ENCODE measurements at places on chromosomes 1 and 21.

DNA sequence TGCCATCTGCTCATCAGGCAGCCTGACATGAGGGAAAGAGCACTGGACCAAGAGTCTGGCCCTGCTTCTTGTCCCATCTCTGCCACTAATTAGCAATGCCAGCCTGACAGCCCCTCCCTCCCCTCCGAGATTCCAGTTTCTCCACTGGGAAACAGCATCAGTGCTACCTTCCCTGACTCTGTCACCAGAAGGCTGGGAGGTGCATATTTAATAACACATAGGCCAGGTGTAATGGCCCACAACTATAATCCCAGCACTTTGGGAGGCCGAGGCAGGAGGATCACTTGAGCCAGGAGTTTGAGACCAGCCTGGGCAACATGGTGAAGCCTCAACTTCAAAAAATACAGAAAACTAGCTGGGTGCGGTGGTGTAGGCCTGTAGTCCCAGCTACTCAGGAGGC lies 41.2 kb upstream of the ZBTB40 start:
- no peak for DNase-seq

GRCh38 chr1:151868486-151868885 lies 15.0 kb upstream of the THEM5 start:
- no peak for DNase-seq

DNA sequence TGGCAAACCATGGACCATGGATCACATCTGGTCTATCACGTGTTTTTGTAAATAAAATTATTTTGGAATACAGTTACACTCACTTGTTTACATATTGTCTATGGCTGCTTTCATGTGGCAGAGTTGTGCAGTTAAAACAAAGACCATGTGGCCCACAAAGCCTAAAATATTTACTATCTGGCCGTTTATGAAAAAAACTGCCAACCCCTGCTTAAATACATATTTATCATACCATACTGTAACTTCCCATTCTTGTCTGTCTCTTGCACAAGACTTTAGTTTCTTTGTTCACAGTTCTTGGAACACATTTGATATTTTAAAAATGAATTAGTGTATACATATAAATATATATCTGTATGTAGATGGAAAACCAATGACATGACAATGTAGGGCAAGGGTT lies 141.5 kb downstream of the PAPPA2 start:
- no peak for DNase-seq

- no peak for DNase-seq
Measured at GRCh38 chr1:10671622-10672342, 124.7 kb downstream of the CASZ1 start.

- DNase-seq = no peak
Measured at GRCh38 chr1:198893141-198893540, 254.3 kb downstream of the PTPRC start.
